ENCODE measurements at places on chromosomes 13 and 19.
A peak's percentile ranks its signal among the peaks of the same experiment; 100 is the strongest.

GRCh38 chr13:32940601-32941000, 75.6 kb upstream of the KL start:
- peak; percentile 43 for DNase-seq

DNA sequence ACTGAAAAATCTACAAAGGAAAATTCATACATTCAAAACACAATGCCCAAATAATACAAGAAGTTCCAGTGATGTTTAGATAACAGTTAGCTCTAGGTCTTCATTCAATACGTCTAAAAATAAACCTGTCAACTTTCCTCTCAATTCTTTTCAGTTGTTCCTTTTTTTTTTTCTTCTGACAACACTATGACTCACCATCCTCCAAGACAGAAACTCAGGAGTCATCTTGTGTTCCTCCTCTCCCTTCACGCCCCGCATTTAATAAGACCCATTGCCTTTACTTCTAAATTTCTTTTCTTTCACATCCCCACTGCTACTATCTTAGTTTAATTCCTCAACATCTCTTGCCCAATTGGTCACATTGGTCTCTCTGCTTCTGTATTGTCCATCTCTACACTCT, 759.9 kb downstream of the GPC5 start:
- DNase-seq: no peak

- peak; percentile 54 for DNase-seq
Observed at GRCh38 chr13:29654843-29655547, 59.5 kb upstream of the SLC7A1 start.

DNA sequence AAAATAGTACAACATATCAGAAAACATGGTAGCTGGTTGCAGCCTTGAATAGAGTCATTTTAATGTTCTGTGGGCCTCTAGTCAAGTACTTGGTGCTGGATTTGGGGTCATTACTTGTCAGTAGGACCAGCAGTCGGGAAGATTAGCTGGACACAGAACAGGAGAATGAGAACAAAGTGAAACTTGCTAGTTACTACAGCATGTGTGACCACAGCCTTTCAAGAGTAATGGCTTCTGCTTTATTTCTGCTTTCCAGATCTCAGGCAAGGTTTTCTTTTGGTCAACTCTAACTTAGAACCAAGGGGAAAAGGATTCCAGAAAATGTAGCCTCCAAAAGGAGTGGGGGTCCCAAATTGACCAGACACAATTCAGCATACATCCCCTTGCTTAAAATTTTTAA, 17.1 kb upstream of the VWA8 start:
- no peak for DNase-seq

DNA sequence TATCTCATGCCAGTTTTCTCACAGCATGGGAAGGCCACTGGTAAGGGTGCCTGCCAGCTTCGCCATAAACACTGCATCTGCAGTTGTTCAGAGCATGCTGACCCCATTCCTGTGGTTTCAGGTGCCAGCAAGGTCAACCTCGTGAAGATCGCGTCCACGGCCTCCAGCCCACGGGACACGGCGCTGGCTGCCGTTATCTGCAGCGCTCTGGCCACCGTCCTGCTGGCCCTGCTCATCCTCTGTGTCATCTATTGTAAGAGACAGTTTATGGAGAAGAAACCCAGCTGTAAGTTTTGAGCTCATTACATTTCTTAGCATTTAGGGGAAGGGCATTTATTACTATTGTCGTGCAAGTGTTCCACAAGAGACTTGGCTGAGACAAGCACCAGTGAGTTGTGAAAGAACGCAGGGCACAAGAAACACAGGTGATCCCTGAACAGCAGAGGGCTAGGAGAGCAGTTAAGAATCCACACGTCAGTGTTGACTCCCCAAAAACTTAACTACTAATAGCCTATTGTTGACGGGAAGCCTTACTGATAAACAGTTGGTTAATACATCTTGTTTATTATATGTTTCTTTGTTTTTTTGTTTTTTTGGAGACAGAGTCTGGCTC, 88.8 kb downstream of the TNFRSF19 start:
- no peak for DNase-seq

- no peak for DNase-seq
Observed at GRCh38 chr19:31801611-31802010, 452.4 kb upstream of the TSHZ3 start.

DNA sequence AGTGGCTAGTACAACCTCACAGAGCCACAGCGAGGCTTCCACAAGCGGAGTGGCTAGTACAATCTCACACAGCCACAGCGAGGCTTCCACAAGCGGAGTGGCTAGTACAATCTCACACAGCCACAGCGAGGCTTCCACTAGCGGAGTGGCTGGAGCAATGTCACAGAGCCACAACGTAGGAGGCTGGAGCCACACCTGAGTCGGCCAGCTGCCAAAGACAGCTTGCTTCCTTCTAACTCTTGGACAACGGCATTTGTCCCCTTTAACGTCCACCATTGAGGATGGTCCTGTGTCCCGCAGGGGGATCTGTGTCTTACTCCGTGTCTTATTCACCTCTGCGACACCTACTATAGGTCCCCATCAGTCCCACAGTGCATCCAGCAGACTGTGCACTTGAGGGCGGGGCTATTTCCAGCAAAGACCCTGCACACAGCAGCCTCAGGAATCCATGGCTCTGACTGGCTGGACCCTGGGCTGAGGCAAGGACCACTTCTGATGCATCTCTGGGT, 3.7 kb downstream of the ZNF787 start:
- no peak for DNase-seq

GRCh38 chr19:41792513-41793413, 3.6 kb upstream of the CEACAM3 start:
- peak; percentile 54 for DNase-seq

DNA sequence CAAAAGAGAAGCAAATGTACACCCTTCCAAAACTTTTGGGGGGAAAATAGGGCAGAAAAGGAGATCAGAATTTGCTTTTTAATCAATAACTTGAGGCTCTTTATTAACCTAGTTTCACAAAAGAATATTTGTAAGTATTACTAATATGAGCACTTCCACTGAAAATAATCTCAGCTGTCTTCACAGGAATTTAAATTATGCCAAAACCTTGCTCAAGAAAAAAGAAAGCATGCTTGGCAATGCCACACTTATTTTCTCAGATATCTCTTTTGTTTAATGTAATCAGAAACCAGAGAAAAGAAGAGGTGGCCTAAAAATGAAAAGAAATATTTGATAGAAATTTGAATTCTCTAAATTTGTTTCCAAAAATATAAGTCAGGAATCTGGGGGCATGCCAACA, 234.9 kb upstream of the GPC6 start:
- no peak for DNase-seq
